ENCODE measurements at places on chromosomes 11 and 22.
A peak's percentile ranks its signal among the peaks of the same experiment; 100 is the strongest.

DNA sequence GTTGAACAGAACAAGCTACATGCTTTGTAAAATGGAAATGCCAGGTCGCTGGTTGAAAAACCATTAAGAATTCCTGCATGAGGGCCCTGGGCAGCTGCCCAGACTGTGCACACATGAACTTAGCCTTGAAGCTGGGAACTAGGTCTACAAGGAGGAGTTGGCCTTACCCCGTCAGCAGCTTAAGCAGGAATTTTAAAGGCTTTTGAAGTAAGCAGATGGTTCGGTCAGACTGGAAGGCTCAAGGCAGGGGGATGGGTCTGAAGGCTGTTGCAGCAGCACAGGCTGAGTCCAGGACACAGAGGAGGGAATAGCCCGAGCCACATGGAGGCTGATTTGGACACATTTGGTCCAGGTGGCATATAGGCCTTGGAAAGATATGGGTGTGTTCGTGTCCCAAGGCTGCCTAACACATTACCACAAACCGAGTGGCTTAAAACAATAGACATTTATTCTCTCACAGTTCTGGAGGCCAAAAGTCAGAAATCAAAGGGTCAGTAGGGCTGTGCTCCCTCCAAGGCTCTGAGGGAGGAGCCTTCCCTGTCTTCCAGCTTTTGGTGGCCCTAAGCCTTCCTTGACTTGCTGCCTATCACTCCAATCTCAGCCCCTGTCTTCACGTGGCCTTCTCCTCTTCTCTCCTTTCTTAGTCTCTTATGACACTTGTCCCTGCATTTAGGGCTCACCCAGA is 11.6 kb downstream of the LIF start:
- DNase-seq, result peak; percentile 84

DNA sequence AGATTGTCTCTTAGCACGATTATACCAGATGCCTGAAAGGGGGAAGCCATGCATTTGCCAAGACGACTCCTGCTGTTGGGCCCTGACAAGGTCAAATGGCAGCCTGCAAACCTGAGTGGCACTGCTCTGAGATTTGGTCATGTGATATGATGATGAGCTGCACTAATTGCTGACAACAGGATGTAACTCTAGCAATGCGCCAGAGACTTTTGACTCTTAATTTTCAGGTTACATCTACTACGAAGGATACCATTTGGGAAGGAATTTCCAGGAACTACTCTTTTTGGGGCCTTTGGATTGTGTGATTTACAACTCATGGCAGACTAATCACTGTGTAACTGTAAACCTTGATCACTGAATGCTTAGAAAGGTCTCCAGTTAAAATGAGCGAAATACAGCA is 13.1 kb downstream of the TREH start:
- DNase-seq, result no peak

GRCh38 chr22:19368876-19369275 is 62.7 kb downstream of the HIRA start:
- no peak for DNase-seq

- DNase-seq, result no peak
Observed at GRCh38 chr11:19861171-19861570, 148.5 kb downstream of the NAV2 start.

DNA sequence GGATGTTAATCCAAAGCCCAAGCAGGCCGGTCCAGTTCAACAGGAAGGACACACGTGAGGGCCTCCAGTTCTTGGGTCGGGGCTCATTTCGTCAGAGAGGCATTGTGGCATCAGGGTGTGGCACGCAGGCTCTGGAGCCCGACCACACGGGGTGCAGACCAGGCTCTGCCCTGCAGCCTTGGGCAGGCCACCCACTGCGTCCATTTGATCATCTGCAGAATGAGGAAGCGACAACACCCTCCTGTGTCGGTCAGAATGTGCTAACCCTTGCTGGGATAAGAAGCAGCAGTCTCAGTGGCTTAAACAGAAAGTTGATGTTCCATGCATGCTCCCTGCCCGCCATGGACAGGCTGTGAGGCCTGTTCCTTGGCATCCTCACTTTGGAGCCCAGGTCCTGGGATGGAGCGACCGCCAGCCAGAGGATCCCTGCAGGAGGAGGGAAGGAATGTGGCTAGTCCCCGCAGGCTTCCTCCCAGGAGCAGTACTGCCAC is 10.8 kb downstream of the RIBC2 start:
- DNase-seq, result no peak

DNA sequence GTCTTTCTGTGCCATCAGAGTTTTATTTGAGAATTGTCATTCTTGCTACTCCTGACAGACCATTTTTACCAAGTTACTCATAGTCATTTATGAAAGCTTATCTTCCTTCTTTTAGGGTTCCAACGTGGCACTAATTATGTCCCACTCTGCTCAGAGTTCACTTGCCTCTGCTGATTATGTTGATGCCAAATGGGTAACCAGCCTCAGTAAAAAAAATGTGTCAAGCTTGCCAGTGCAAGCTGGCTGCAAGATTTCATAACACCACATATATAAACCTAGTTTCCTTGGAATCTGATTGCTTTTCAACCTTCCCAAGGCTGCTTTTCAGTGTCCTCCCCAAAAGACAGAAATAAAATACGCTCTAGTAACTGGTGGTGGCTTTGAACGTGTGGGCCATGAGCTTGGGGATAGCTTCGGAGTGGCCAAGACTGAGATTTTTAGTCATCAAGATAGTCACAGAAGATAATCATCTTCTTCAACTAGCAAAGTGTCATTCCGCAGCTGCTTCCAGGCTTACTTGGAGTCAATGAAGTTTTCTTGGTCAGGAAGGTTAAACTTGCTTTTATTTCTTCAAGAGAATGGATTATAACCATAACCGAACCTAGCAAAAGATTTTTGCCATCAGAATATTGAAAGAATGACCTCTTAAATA is 29.5 kb upstream of the APOA1 start:
- no peak for DNase-seq

- DNase-seq, result peak; percentile 22
Observed at GRCh38 chr11:87092159-87092558, 54.4 kb downstream of the TMEM135 start.

DNA sequence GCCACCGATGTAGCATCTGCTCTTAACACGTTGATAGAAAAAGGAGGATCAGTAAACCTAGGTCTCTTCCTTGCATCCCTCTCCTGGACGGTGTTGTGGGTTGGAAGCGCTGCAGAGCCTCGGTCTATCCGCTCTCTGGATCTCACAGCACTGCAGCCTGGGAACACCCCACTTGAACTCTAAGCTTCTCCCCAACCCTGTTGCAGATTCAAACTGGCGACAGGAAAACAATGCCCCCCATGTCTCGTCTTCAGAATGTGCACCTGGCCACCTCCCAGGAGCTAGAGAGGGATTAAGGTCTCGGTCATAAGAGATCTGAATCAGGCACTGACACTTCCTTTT is 454 bp downstream of the TMEM218 start:
- DNase-seq, result peak; percentile 7

- DNase-seq, result no peak
Observed at GRCh38 chr22:21759646-21760376, 24.2 kb upstream of the YPEL1 start.

DNA sequence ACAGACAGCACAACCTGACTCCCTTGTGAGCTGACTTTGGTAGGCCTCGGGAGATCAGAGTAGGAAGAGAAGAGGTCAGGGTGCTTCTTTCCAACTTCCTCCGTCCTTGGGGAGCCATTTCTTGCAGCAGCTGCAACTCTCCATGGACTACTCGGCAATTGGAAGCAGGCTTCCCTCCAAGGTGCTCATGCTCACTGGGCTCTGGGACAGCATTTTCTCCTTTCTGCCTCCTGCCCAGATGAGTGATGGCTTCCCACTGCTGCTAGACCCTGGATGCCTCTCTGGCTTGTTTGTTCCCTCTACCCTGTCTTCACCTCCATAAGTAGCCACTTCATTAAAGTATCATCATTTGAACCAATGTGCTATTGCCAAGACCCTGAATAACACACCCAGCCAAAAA is 8.2 kb upstream of the PRSS23 start:
- DNase-seq, result no peak

DNA sequence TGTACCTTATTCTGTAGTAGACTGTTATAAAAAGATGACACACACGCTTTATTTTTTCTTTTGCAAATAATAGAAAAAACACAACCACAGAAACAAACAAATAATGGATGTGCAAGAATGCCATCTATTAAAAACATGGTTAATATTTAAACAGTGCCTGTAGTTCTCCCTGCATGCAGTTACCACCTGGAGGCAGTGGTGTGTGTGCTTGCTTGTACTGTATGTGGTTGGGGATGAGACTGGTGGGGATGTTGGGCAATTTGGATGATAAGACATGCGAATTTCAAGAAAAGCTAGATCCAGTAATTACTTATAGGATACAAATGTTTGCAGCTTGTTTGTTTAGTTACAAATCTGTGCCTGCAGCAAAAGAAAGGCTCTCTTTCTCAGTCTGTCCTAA is 3.6 kb downstream of the C11orf87 start:
- DNase-seq, result peak; percentile 8

DNA sequence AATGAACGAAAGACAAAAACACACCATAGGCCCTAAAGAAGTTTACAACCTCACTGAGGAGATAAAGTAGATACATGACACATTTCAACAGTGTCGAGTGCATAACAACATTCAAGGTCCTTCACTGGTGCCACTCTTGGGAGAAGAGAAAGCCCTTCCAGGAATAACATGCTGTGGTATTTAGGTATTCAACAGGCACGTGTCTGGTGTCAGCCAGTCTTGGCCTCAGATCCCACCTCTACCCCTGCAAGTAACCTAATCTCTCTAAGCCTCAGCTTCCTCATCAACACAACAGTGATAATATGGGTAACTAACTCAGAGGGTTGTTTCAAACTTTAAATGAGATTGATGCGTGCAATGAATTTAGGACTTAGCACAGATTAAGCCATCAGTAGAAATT is 235.0 kb upstream of the ZC3H12C start:
- DNase-seq, result no peak

DNA sequence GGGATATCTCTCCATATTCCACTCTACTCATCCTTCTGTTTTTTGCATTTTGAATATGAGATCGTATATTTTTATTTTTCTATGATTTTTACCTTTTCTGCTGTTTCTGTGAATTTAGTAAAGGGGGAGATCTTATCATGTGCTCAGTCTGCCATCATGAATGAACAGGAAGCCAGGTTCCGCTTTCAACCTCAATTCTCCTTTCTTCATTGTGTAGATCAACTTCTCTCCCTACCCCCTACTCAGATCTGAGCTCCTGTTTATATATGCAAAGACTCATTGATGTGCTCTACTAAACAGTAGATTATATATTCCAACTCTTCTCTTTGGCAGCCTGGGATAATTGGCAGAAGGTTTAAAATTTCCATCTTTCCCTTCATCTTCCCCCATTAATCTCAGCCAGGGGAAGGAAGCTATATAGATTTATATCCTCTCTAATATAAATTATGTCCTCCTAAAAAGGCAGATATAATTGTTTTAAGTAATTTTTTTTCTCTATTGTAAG is 336.7 kb upstream of the PLET1 start:
- no peak for DNase-seq

DNA sequence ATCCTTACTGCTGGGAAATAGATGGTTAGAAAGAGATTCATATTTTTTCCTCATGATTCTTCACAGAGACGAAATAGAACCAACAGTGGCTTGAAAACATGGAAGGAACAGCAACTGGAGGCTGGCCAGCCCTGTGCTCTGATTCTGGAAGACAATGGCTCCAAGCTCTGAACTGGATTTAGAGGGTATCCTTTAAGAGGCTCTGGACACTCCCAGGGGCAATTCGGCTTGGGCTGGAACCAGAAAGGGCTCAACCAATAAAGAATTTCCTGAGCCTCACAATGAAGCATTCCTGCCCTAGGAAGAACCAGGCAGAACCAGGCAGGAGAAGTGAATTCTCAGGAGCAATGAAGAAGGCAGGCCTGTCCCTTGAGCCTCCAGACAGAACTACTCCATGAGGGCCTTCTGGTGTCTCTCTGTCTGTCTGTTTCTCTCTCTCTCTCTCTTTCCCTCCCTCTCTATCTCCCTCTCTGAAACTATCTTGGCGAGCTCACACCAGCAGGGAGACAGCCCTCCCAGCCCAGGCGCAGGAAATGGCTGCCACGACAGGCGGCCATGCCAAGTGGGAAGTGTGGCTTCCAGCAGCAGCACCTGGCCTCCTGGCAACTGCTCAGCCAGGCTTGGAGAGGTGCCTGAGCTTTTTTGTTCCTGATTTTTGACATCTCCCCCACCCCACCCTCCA is 93.3 kb downstream of the RCN1 start:
- no peak for DNase-seq

DNA sequence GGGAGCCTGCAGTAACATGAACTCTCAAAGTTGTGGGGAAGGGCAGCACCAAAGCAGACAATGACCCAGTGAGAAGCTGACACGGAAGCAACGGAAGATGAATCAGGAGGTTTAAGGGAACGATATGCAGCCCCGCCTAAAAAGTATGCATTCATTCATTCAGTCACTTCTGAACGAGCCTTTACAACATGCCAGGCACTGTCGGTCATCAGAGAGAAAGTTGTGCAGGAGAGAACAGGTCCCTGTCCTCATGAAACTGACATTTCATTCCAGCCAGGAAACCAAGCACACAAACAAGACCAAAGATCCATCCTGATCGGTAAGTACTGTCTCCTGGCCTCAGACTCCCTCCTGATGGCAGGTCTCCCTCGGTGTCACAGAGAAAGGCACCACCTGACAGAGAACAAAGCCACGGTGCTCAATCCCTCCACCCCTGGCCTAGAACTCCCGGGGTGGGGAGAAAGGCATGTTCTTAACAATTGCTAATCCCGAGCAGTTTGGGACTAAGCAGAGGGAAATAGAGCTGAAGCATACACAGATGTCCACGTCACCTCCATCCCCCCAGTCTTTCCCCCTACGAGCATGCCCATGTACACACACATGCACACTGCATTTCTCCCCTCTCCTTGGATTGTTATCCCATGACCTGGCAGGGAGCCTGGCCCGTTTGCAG is 49.3 kb downstream of the LRFN4 start:
- peak; percentile 62 for DNase-seq

DNA sequence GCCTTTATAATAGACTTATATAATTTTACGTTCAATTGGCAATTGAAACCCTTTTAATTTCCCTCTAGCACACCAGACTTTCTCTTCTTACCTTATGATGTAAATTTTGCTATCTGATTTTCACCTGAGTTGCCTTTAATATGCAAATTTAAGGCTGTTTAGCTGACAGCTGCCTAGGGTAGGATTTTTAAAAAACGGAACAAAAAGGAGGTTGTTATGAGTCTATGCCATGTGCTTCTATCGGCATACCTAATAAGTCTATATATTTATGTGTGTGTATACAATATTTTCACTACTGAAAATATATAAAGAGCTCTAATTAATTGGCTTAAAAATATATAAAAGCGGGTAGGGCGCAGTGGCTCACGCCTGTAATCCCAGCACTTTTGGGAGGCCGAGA is 11.8 kb upstream of the SELENOH start:
- DNase-seq, result no peak

GRCh38 chr11:125239585-125240560 is 75.3 kb downstream of the PKNOX2 start:
- DNase-seq, result no peak

GRCh38 chr22:36012332-36012731 is 16.3 kb downstream of the RBFOX2 start:
- no peak for DNase-seq
